ENCODE measurements at places on chromosomes 4 and X. TPM values are rescaled to one million over a fixed set of nuclear protein-coding genes. Genes with fewer than 3 reads are reported as not detected.

DNA sequence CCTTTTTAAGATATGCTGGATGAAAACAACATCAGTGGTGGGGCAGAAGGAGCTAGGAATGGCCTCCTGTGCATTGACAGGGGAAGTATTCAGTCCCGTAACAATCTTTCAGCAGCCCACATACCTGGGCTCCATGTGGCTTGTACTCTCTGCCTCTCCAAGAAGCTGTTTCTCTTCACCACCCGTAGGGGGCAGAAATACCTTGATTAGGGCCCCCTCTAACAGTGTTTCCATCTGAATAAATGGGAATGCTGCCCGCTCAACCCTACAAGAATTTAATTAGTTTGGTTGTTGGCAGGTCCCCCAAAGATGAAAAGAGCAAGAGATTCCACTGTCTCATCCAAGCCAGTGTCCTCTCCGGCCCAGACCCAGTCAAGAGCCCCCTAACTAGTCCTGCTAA is 155.2 kb downstream of the SMIM20 start:
- H3K4me1 ChIP-seq: no peaks in the 10 kb centered on the region
- no peaks in the 10 kb centered on the region for H3K27me3 ChIP-seq
- no peak overlapping the region for H3K27ac ChIP-seq
- H3K36me3 ChIP-seq: no peaks in the 10 kb centered on the region
- no peak for DNase-seq

GRCh38 chr4:89249716-89250361 is 57.8 kb downstream of the GPRIN3 start:
- H3K36me3 ChIP-seq: no peaks in the 10 kb centered on the region
- no peak overlapping the region for H3K4me3 ChIP-seq
- H3K27ac ChIP-seq: no peak overlapping the region
- no peaks in the 10 kb centered on the region for H3K4me1 ChIP-seq
- no peaks in the 10 kb centered on the region for H3K27me3 ChIP-seq
- no peak for DNase-seq

DNA sequence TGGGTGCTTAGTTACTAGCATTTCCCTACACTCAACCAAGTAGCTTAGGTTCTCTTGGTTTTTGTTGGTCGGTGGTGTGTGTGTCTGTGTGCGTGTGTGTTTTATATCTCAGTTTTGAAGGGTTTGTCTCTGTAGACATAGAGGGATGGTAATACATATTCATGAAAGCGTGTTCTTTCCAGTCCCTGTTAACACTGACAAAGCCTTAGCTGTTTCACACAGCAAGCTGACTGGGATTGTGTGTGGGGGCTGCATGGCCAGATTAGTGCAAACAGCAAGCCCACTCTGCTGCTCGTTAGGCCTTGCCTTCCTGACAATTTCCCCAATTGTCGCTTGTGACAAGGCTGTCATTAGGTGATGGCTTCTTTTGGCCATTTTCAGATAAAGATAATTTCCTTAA is 43.9 kb downstream of the ALPK1 start:
- H3K27me3 ChIP-seq: no peaks in the 10 kb centered on the region
- no peaks in the 10 kb centered on the region for H3K4me1 ChIP-seq
- DNase-seq: no peak
- H3K36me3 ChIP-seq: no peaks in the 10 kb centered on the region

- H3K4me1 ChIP-seq: no peaks in the 10 kb centered on the region
- no peak overlapping the region for H3K27ac ChIP-seq
- no peaks in the 10 kb centered on the region for H3K36me3 ChIP-seq
- no peak for DNase-seq
- no peak overlapping the region for H3K4me3 ChIP-seq
These were observed 148.6 kb downstream of the GC start for GRCh38 chr4:71635139-71635748.

DNA sequence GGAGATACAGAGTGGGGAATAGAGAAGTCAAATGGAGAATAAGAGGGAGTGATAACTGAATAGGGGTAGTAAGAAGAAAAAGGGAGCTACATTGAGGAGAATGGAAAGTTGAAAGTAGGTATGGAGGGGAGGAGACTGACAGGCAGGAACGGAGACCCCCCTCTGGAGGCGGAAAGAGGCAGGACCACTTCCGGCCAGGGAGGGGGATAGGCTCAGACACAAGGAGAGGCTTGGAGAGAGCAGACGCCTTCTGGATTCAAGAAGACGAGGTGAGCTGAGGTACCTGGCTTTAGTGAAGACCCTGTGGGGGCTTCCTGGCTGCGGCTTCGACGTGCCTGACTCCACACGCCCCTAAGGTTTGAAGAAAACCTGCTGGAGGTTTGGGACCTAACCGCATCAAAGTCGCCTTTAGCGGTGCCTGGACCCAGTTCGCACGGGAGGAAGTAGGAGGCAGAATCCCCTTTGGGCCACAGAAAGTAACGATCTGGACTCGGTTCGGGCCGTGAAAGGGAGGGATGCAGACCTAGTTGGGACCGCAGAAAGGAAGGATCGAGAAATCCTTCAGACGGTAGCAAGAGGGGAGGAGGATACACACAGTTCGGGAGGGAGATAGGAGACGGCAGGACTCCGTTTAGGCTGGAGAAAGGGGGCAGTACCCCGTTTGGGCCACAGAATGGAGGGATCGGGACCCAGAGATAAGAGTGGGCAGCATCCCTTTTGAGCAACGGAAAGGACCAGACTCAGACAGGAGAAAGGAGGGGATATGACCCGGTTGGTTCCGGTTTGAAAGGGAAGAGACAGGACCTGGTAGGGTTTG is at the start of gene TRO:
Gene TRO, plus strand, starts transcription at position 215 of the 817 bp plus-strand sequence. CDS start 1,423 bp downstream, outside the sequence.
- H3K27me3 ChIP-seq: no peaks in the 10 kb centered on the region
- H3K36me3 ChIP-seq: no peaks in the 10 kb centered on the region

- H3K36me3 ChIP-seq: no peaks in the 10 kb centered on the region
- no peaks in the 10 kb centered on the region for H3K4me1 ChIP-seq
- no peak overlapping the region for H3K27ac ChIP-seq
- peak; percentile 29 for DNase-seq
These were observed 12.0 kb downstream of the CPLX1 start for GRCh38 chr4:813900-814299.

GRCh38 chr4:47374477-47374876 is 89.0 kb downstream of the COMMD8 start:
- no peaks in the 10 kb centered on the region for H3K36me3 ChIP-seq
- H3K4me1 ChIP-seq: no peaks in the 10 kb centered on the region
- H3K4me3 ChIP-seq: no peak overlapping the region
- no peak for DNase-seq

DNA sequence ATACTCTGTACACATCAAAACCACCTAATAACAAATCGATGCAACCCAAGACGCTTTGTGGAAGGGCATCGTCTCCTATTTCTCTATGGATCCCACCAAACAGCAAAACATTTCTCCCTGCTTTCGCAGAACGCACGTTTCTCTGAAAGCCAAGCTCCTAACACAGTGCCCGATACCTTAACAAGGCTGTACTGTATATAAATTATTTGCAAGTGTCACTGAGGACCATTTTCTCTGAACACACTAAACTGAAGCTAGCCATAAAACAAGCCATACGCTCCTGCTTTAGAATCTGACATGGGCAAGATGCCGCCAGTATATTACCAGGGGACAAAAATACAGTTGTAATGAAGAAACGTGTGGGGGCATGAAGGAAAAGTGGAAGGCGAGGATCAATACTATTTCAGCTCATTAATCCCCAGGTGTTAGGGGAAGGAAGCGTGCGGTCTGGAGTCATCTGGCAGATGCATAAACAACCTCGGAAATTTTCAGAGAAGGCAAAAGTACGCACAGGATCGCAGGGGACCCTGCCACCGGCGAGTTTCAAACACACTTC is 703 bp downstream of the KCNIP4 start:
- no peak overlapping the region for H3K4me3 ChIP-seq
- DNase-seq: no peak
- H3K36me3 ChIP-seq: no peaks in the 10 kb centered on the region
- H3K4me1 ChIP-seq: no peaks in the 10 kb centered on the region

DNA sequence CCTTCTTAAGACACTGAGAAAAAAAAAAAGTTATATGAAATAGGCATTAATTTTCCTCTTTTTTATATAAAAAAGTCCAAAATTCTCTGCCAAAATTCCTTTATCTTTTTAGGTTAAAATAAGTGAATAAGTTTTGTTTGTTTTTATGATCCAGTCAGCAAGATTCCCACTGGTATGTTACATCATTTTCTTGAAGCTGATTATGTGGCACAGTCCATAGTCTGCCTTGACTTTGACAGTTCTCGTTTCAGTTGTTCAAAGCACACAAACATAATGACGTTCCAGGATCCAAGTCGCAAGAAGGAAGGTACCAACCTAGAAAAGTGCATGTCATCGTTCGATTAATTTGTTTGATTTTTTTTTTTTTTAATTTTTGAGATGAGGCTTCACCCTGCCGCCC is 9.1 kb downstream of the UCP1 start:
- no peak overlapping the region for H3K4me3 ChIP-seq
- DNase-seq: no peak
- no peaks in the 10 kb centered on the region for H3K27me3 ChIP-seq
- no peaks in the 10 kb centered on the region for H3K36me3 ChIP-seq

- no peaks in the 10 kb centered on the region for H3K27me3 ChIP-seq
- no peak for DNase-seq
These were observed 15.4 kb downstream of the BBS12 start for GRCh38 chr4:122747883-122748282.

GRCh38 chrX:116232833-116233232 is 62.3 kb downstream of the AGTR2 start:
- H3K27me3 ChIP-seq: no peaks in the 10 kb centered on the region
- no peak overlapping the region for H3K27ac ChIP-seq
- H3K36me3 ChIP-seq: no peaks in the 10 kb centered on the region
- H3K4me3 ChIP-seq: no peak overlapping the region
- no peak for DNase-seq
- H3K4me1 ChIP-seq: peaks cover 11% of the 10 kb centered on the region

DNA sequence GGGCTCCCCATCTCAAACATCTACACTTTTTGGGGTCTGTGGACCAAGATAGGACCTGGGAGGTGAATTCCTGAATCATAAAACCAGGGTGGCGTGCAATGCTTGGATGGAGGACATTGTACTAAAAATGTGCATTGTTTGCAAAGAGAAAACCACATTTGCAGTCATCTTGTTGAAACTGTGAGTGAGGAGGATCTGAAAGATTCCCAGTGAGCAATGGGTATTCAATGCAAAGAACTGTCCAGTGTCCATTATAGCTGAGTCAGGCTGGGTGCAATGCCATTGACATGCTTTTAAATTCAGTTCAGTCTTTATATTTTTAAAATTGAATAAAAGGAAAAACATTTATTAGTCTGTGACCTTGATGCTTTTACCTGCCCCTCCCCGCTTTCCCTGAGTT is 215.7 kb downstream of the STK32B start:
- no peaks in the 10 kb centered on the region for H3K36me3 ChIP-seq
- no peaks in the 10 kb centered on the region for H3K4me1 ChIP-seq
- no peak overlapping the region for H3K27ac ChIP-seq
- no peak overlapping the region for H3K4me3 ChIP-seq
- no peak for DNase-seq

The CYP2U1 gene
- 1.7 TPM for total RNA-seq

The ADGRG2 gene
- not detected for total RNA-seq

The AREG gene
- 146 TPM for total RNA-seq

The NUDT10 gene
- not detected for total RNA-seq

The SPARCL1 gene
- 0.18 TPM for total RNA-seq

The KIAA1210 gene
- total RNA-seq: not detected

The PPP4R3C gene
- not detected for total RNA-seq

The STOX2 gene
- 2.1 TPM for total RNA-seq

The SPANXN4 gene
- total RNA-seq: not detected

All from Caco-2 (cell line).